ENCODE measurements at places on chromosomes 7 and 10. TPM values are rescaled to one million over a fixed set of nuclear protein-coding genes. Genes with fewer than 3 reads are reported as not detected.

DNA sequence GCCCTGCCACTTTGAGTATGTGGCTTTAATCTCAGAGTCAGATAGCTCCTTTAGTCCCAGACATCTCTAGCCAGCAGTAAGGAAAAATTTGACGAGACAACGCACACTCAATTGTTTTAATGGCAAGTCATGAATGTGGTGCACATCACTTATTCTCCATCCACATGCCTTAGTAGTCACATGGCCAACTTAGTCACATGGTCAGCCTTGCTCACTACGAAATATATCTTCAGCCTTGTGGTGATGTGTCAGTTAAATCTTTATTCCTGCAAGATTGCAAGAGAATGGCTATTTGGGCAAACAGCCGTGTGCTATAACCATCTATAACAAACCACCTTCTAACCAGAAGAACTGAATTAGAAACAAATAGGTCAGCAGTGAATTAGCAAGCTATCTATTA, 871.1 kb upstream of the CELF2 start:
- H3K4me3 ChIP-seq: no peak overlapping the region
- H3K27me3 ChIP-seq: no peaks in the 10 kb centered on the region
- no peaks in the 10 kb centered on the region for H3K36me3 ChIP-seq
- no peak for DNase-seq
- H3K4me1 ChIP-seq: no peaks in the 10 kb centered on the region
- no peak overlapping the region for H3K27ac ChIP-seq

- peaks cover 15% of the 10 kb centered on the region for H3K4me1 ChIP-seq
- H3K4me3 ChIP-seq: no peak overlapping the region
- H3K36me3 ChIP-seq: no peaks in the 10 kb centered on the region
- no peak for DNase-seq
Measured at GRCh38 chr10:48634198-48634983, 29.5 kb upstream of the ARHGAP22 start.

- DNase-seq: no peak
- H3K4me3 ChIP-seq: no peak overlapping the region
- peaks cover 20% of the 10 kb centered on the region for H3K4me1 ChIP-seq
- H3K36me3 ChIP-seq: no peaks in the 10 kb centered on the region
Measured at GRCh38 chr7:87628780-87629569, 777 bp downstream of the RUNDC3B start.

GRCh38 chr10:24465891-24466818, 257.2 kb downstream of the KIAA1217 start:
- no peaks in the 10 kb centered on the region for H3K36me3 ChIP-seq
- H3K27ac ChIP-seq: no peak overlapping the region
- no peak for DNase-seq
- no peaks in the 10 kb centered on the region for H3K27me3 ChIP-seq

DNA sequence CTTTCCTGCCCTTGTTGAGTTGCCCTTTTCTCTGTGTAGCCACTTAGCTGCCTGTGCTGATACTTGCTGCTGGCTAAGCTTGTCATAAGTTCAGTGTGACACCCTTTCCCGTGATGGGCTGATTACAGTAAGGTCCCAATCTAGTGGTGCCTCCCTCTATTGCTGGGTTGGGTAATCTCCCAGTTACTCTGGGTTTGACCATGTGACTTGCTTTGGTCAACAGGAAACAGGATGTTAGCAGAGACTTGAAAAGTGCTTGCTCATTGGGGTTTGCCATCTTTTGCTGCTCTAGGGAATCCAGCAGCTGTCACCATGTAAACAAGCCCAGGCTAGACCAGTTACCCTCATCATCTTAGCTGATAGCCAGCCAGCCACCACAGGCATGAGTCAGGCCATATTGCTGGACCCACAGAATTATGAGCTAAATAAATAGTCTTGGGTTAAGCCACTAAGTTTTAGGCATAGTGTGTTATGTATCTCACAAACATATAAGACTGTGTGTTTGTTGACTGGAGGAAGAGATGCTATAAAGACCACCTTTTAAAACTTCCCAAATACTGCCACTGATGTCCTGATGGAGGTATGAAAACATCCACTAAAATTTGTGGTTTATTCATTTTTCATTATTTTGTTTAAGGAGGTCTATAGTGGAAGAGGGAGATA, 4.0 kb upstream of the LEP start:
- no peaks in the 10 kb centered on the region for H3K4me1 ChIP-seq
- H3K4me3 ChIP-seq: no peak overlapping the region
- H3K27ac ChIP-seq: no peak overlapping the region
- H3K36me3 ChIP-seq: no peaks in the 10 kb centered on the region
- no peak for DNase-seq

- no peak overlapping the region for H3K4me3 ChIP-seq
- no peaks in the 10 kb centered on the region for H3K36me3 ChIP-seq
- no peaks in the 10 kb centered on the region for H3K4me1 ChIP-seq
- H3K27me3 ChIP-seq: no peaks in the 10 kb centered on the region
Measured at GRCh38 chr7:126286317-126286716, 966.4 kb downstream of the GRM8 start.

- no peak for DNase-seq
- H3K27ac ChIP-seq: no peak overlapping the region
- H3K36me3 ChIP-seq: no peaks in the 10 kb centered on the region
- no peak overlapping the region for H3K4me3 ChIP-seq
Measured at GRCh38 chr10:50946991-50947781, 61.8 kb upstream of the A1CF start.

- no peak for DNase-seq
- H3K27ac ChIP-seq: no peak overlapping the region
- H3K4me3 ChIP-seq: no peak overlapping the region
- no peaks in the 10 kb centered on the region for H3K4me1 ChIP-seq
- no peaks in the 10 kb centered on the region for H3K27me3 ChIP-seq
Measured at GRCh38 chr7:157703534-157704195, 366.9 kb downstream of the DNAJB6 start.

- DNase-seq: no peak
- no peak overlapping the region for H3K27ac ChIP-seq
- no peaks in the 10 kb centered on the region for H3K36me3 ChIP-seq
- H3K27me3 ChIP-seq: peaks cover 21% of the 10 kb centered on the region
- peaks cover 4% of the 10 kb centered on the region for H3K4me1 ChIP-seq
- no peak overlapping the region for H3K4me3 ChIP-seq
Measured at GRCh38 chr10:34816085-34816496, 995 bp upstream of the PARD3 start.

DNA sequence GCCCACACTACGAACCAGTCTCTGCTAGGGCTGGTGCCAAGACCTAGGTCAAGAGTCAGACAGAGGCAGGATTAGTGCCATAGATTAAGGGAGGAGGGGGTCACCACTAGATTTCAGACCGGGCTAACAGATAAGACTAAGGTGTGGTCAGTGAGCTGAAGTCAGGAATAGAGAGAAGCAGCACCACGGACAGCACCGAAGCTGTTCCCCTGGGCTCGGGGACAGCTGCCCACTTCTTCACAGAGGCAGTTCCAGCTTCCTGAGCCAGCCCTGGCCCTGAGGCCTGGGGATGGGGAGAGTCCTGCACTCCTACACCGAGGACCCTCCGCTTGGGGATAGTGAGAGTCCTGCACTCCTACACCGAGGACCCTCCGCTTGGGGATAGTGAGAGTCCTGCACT, 11.2 kb upstream of the JAKMIP3 start:
- DNase-seq: no peak
- H3K27me3 ChIP-seq: no peaks in the 10 kb centered on the region
- H3K4me1 ChIP-seq: no peaks in the 10 kb centered on the region

DNA sequence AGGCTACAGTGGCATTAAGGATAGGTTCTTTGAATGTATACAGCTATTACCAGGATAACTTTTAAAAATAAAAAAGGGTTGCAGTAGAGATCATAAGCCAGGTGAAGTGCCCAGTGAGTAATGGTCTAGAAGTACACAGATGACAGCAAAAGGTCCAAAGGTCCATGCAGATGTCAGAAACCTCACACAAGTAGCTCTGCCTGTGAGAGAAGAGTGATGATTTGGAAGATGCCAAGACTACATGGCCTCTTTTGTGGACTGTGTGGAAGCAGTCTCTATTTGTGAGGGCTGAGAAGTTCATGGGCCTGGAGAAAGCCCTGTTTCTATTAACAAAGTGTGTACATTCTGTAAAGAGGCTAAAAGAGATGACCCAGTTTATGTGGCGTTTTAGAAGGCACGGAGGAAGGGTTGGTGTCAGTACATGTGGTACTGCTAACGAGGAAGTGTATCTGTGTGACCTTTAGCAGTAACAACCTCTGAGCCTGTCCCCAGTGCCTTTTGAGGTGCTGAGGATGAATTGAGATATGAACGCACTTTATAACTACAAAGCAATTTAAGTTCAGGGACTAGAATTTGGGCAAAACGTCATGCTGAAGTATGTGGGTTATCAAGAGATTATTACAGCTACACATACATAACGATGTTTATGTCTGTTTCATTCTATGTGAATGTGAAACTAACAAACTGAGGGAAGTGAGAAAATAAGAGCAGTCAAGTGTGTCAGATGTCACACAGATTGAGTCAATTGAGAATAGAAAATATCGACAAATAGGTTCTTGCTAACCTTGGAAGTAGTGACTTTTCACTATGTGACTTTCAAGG, 7.6 kb downstream of the CYCS start:
- no peaks in the 10 kb centered on the region for H3K27me3 ChIP-seq
- H3K36me3 ChIP-seq: peaks cover 25% of the 10 kb centered on the region
- no peak overlapping the region for H3K27ac ChIP-seq
- H3K4me3 ChIP-seq: peak overlapping the region; percentile 49

GRCh38 chr10:12412666-12413368, 63.5 kb downstream of the CAMK1D start:
- no peaks in the 10 kb centered on the region for H3K27me3 ChIP-seq
- H3K4me1 ChIP-seq: no peaks in the 10 kb centered on the region
- no peak overlapping the region for H3K4me3 ChIP-seq
- DNase-seq: no peak

DNA sequence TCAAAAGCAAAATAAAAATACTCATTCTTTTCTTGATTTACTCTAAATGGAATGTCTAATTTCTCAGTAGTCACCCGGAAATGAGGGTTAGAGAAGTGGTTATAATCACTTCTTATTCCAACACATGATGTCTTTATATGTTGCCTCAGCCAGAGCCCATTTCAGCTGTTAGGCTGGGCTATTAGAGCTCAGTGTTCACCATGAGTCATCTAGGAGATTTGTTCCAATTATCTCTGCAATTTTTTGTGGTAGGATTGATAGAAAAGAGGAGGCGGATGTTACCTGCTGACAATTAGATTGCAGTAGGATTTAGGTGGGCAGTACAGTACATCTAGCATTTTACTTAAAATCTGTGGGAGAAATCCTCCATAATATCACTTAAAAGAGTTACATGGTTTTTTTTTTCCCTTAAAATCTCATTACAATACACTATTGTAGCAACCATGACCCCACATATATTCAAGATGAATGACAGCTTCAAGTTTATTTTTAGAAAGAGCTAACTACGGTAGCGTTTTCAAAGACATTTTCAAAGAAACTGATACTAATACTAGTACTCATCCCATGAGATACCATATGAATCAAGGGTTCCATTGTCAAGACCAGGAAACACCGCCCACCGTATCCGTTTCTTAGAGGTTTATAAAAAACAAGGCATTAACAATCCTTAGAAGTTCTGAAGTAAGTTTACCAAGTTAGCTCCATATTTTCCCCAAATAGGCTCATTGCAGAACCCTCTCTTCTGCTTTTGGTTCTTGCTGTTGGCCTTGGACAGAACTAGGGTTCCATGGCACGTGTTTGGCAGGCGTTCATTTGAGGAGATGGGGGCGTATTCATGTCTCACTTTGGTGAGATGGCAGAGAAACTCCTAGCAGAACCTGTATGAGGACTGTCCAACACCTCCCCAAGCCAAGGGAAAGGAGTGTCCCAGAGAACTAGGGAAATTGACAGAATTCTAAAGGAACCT, 10.4 kb downstream of the CPA2 start:
- peaks cover 12% of the 10 kb centered on the region for H3K27me3 ChIP-seq
- H3K36me3 ChIP-seq: no peaks in the 10 kb centered on the region
- H3K4me1 ChIP-seq: no peaks in the 10 kb centered on the region
- H3K27ac ChIP-seq: no peak overlapping the region
- no peak overlapping the region for H3K4me3 ChIP-seq

DNA sequence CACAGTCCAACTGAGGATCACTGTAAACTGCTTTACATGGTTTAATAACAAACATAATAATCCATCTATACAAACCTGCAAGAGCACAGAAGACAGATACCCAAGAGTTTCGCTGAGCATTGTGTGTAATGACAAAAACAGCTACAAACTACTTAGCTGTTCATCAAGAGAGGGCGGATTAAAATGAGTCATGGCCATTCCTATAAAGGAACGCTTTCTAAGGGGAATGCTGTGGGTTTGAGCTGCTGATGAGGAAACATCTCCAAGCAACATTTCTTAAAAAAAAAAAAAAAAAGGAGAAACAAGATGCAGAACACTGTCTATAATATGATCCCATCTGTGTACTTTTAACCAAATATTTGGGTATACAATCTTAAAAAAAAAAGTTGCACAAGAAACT, 33.8 kb downstream of the VOPP1 start:
- DNase-seq: no peak
- H3K4me3 ChIP-seq: peak overlapping the region; percentile 37
- H3K4me1 ChIP-seq: peaks cover 63% of the 10 kb centered on the region

GRCh38 chr10:74500816-74501215, 325.6 kb upstream of the KAT6B start:
- no peaks in the 10 kb centered on the region for H3K36me3 ChIP-seq
- H3K4me3 ChIP-seq: no peak overlapping the region
- H3K4me1 ChIP-seq: no peaks in the 10 kb centered on the region
- H3K27ac ChIP-seq: no peak overlapping the region

DNA sequence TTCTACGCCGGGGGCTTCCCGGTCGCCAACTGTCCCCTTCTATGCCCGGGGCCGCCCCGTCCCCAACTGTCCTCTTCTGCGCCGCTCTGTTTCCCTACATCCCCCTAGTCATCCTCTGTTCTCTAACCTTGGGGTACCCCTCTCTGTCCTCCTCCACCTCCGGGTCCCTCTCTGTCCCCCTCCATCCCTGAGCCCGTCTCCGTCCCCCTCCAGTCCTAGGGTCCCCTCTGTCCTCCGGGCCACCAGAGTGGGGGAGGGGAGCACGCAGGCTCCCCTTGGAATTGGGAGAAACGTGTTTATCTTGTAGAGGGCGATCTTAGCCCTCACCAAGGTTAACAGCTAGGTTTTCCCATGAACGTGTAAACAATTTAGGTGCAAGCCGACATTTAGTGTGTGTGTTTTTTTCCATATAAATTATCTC, 852 bp upstream of the KLF6 start:
- H3K4me3 ChIP-seq: peak overlapping the region; percentile 79
- H3K4me1 ChIP-seq: peaks cover 21% of the 10 kb centered on the region
- H3K27ac ChIP-seq: peak overlapping the region; percentile 99
- peaks cover 23% of the 10 kb centered on the region for H3K36me3 ChIP-seq
- no peaks in the 10 kb centered on the region for H3K27me3 ChIP-seq

DNA sequence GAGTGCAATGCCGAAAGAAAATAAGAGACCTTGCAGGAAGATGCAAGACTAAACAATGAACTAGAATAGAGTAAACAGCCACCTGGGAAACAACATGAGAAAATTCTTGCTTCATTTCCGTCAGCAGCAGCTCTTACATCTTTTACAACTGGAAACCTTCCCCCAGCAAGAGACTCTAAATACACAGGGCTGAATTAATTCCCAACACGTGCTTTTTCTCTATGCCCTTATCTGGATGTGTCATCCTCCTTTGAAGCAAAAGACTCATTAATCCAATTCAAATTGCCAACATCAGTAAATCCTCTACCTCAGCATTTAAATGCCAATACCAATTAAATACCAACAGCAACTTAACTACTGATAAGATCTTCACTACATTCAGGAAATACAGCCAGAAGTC, 99.0 kb upstream of the PDE1C start:
- DNase-seq: no peak
- H3K4me1 ChIP-seq: no peaks in the 10 kb centered on the region
- no peak overlapping the region for H3K4me3 ChIP-seq
- no peaks in the 10 kb centered on the region for H3K27me3 ChIP-seq

The COL17A1 gene
- not detected for polyA plus RNA-seq

The MICU1 gene
- 27.8 TPM for polyA plus RNA-seq

The PNLIP gene
- not detected for polyA plus RNA-seq

The HOXA5 gene
- polyA plus RNA-seq: not detected

The ASL gene
- 9.2 TPM for polyA plus RNA-seq

The SLC29A3 gene
- polyA plus RNA-seq: 9.4 TPM

The SLC26A5 gene
- not detected for polyA plus RNA-seq

All from CD4-positive, CD25-positive, alpha-beta regulatory T cell (primary cell).